ENCODE measurements at places on chromosomes 5 and 9. TPM values are rescaled to one million over a fixed set of nuclear protein-coding genes. Genes with fewer than 3 reads are reported as not detected.

DNA sequence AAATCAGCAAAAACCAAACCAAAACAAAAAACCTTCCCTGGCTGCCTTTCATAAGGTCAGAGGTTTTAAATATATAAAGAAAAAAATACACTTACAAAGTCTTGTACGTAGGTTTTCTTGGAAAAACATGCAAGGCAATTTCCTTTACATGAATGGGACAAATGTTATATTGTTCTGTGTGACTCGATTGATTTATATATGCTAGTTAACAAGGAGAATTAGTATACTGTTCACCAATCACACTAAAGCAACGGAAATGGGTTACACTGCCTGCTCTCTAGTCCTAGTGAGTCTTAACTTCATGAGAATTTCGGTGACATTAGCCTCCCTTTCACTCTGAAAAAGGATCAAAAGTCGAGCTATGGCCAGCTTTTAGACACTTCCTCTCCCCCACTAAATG lies 5.5 kb downstream of the GDF9 start:
- no peaks in the 10 kb centered on the region for H3K27me3 ChIP-seq
- DNase-seq, result no peak
- H3K27ac ChIP-seq, result no peak overlapping the region
- peaks cover 4% of the 10 kb centered on the region for H3K4me1 ChIP-seq

The SOWAHA gene
- total RNA-seq, result 0.17 TPM

The TPM2 gene
- total RNA-seq, result 696 TPM

The ST8SIA4 gene
- 0.26 TPM for total RNA-seq

The CCDC187 gene
- total RNA-seq, result not detected

DNA sequence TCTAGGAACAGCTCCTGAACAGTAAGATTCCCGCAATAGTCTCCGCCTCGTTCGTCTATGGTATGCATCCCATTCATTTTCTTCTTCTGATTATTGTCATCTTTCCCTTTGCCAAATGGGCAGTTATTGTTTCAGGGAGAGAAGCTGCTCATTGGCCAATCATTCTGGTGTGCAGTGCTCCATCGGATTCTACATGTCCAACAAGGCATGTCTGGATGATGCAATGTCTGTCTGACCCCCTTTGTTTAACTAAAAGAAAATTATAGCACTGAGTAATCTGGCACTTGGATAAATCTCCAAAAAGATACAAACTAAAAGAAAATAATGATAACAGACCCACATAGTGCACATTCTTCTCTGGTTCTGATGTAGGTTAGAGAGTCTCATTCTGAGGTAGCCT lies 515.6 kb upstream of the DMAC1 start:
- H3K36me3 ChIP-seq, result no peaks in the 10 kb centered on the region
- peak; percentile 60 for DNase-seq
- H3K4me3 ChIP-seq, result no peak overlapping the region
- H3K4me1 ChIP-seq, result no peaks in the 10 kb centered on the region

The KCNMB1 gene
- not detected for total RNA-seq

DNA sequence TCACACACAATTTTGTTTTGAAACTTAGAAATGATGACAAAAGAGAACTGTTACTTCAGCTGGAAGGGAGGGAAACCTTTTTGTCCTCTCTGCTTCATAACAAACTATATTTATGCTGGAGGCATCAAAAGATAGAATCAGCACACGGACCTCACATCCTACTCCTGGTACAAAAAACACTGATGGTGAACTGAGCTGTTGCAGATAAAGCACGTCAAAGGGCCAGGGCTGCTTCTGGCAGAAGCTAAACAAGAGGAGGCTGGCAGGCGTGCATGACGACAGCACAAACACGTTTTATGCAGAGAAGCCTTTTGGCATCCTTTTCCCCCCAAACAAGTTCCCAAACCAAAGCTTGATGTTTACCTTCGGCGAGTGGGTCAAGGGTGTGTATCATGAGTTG lies 169.6 kb downstream of the SLC24A2 start:
- DNase-seq, result no peak
- H3K27me3 ChIP-seq, result no peaks in the 10 kb centered on the region
- H3K36me3 ChIP-seq, result no peaks in the 10 kb centered on the region
- H3K4me3 ChIP-seq, result no peak overlapping the region
- no peaks in the 10 kb centered on the region for H3K4me1 ChIP-seq

The ZNF483 gene
- total RNA-seq, result 1.5 TPM

The OR1J2 gene
- total RNA-seq, result 0.33 TPM

DNA sequence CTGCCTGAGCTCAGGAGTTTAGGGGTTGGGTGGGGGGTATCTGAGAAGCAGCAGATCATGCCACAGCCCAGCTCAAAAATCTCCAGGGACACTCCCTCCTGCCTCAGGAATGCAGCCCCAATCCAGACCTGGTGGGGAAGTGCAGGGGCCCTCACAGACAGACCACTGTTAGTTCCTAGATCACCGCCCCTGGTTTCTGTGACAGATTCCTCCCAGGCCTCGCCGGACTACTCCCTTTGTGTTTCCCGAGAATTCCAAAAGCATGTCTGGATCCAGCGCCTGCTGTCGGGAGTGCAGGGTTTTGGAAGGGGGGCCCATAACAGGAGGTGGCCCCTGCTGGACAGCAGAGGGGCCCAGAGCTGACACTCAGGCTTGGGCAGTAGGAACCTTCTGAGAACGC lies 74.5 kb downstream of the CTSL start:
- H3K36me3 ChIP-seq, result no peaks in the 10 kb centered on the region
- H3K27ac ChIP-seq, result no peak overlapping the region
- H3K27me3 ChIP-seq, result peaks cover 4% of the 10 kb centered on the region
- H3K4me3 ChIP-seq, result no peak overlapping the region

GRCh38 chr9:87672586-87672985 lies 53.3 kb upstream of the CTSL start:
- H3K4me3 ChIP-seq, result no peak overlapping the region
- H3K4me1 ChIP-seq, result no peaks in the 10 kb centered on the region
- DNase-seq, result no peak
- H3K27ac ChIP-seq, result no peak overlapping the region
- no peaks in the 10 kb centered on the region for H3K36me3 ChIP-seq

The IFNA16 gene
- not detected for total RNA-seq

GRCh38 chr5:149488645-149489306 lies 62.5 kb downstream of the CSNK1A1 start:
- no peak overlapping the region for H3K4me3 ChIP-seq
- peaks cover 1% of the 10 kb centered on the region for H3K36me3 ChIP-seq
- no peaks in the 10 kb centered on the region for H3K27me3 ChIP-seq
- H3K4me1 ChIP-seq, result peaks cover 30% of the 10 kb centered on the region

DNA sequence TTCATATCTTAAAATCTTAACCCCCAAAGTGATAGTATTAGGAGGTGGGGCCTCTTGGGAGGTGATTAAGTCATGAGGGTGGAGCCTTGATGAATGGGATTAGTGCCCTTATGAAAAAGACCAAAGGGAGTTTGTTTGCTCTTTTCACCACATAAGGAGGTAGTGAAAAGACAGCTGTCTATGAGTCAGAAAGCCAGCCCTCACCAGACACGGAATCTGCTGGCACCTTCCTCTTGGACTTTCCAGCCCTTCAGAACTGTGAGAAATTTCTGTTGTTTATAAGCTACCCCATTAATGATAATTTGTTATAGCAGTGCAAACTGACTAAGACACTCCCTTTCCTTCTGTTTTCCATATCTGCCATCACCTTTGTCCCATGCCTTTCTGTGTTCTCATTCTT lies 20.8 kb downstream of the IFNB1 start:
- H3K4me1 ChIP-seq, result no peaks in the 10 kb centered on the region
- no peaks in the 10 kb centered on the region for H3K27me3 ChIP-seq
- no peak overlapping the region for H3K27ac ChIP-seq
- H3K36me3 ChIP-seq, result no peaks in the 10 kb centered on the region
- DNase-seq, result peak; percentile 40

- H3K4me1 ChIP-seq, result peaks cover 10% of the 10 kb centered on the region
- H3K27me3 ChIP-seq, result no peaks in the 10 kb centered on the region
- no peak overlapping the region for H3K27ac ChIP-seq
- DNase-seq, result peak; percentile 56
Measured at GRCh38 chr5:157827423-157827822, 31.5 kb downstream of the CLINT1 start.

DNA sequence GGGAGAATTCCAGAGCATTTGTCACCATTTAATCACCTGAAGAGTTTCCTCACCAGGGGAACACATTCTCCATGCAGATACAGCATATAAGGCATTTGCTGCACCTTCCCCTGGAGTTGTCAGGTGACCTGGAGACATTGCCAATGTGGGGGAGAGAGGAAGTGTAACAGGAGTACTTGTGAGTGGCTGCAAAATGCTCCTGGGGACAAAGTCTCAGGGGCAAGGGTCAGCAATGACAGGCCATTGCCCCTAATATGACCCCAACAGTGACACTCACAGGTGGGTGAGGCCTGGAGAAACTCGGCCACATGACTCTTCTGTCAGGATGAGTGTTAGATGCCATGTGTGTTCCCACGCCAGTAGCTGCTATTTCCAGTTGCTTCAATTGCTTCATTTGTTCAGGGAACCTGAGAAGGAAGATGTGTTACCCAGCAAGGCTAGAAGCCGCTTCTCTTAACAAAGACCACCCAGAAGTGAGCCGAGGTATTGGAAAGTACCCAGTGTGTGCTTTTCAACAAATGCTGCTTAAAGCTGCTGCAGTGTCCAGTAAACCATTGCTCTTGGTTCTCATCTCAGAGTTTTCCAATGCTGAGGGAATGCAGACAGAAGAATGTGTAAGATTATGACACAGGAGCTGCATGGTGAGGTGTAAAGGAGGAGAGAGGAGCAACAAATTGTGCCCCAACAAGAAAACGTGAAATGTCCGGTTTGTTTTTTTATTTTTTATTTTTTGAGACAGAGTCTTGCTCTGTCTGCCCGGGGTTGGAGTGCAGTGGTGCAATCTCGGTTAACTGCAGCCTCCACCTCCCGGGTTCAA lies 128.2 kb upstream of the SLC44A1 start:
- no peak overlapping the region for H3K4me3 ChIP-seq
- H3K4me1 ChIP-seq, result no peaks in the 10 kb centered on the region
- no peaks in the 10 kb centered on the region for H3K36me3 ChIP-seq
- H3K27ac ChIP-seq, result no peak overlapping the region
- DNase-seq, result no peak

- no peak for DNase-seq
- no peaks in the 10 kb centered on the region for H3K36me3 ChIP-seq
- no peaks in the 10 kb centered on the region for H3K4me1 ChIP-seq
- no peak overlapping the region for H3K27ac ChIP-seq
- no peaks in the 10 kb centered on the region for H3K27me3 ChIP-seq
- no peak overlapping the region for H3K4me3 ChIP-seq
Measured at GRCh38 chr9:135773530-135774238, 71.7 kb downstream of the KCNT1 start.

DNA sequence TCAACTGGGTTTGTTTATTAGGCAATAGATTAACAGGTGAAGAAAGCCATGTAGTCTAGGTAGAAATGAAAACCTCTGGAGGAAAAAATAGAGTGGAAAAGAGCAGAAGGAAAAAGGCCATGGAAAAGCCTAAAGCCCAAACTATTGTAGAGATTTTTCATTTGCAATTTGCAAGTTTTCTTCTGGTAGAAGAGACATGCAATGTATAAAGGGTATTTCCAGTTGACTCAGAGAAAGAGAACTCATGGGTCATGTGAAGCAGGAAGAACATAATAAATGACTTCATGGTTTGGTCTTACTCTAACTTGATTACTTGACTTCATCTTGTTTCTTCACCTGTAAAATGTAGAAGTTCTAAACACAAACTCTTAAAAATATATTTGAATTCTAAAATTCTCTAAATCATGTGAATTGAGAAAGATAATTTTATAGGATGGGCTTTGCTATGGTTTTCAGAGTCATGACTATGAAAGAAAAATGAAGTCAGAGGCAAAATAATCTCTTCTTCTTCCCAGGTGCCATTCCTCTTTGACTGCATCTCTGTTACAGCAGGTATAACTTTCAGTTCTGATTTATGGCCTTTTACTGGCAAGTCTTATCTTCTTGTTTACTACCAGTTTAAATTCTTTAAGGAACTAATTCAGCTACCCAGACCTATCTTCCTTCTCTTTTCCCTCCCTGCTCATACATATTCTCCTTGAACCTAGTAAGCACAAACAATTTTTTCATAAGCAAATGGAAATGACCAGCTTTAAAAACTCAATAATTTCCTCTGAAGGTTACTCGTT lies 47.7 kb upstream of the TMC1 start:
- peaks cover 4% of the 10 kb centered on the region for H3K4me1 ChIP-seq
- peak; percentile 31 for DNase-seq
- H3K4me3 ChIP-seq, result no peak overlapping the region
- no peaks in the 10 kb centered on the region for H3K27me3 ChIP-seq

- H3K4me1 ChIP-seq, result peaks cover 25% of the 10 kb centered on the region
- no peak overlapping the region for H3K4me3 ChIP-seq
- H3K27me3 ChIP-seq, result no peaks in the 10 kb centered on the region
- peak; percentile 62 for DNase-seq
Measured at GRCh38 chr5:14417792-14418765, 163.5 kb upstream of the OTULINL start.

DNA sequence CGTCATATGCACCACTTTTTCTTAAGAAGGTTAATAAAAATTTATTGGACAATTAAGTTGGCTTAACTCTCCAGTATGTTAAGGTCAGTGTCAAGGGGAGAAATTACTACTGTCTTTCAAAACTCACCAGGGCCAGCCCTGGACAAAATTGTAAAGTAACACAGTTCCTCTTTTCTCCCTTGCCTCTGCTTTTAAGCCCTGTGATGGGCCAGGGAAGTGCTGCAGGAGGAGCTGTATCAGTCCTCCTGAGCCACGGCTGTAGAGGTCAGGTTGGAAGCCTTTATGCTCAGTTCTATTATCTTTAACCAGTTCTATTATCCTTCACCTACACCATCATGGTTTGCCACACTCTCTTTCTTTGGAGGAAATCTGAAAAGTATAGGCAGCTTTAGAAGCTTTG lies 11.5 kb upstream of the PPP2R2B start:
- H3K4me3 ChIP-seq, result no peak overlapping the region
- H3K36me3 ChIP-seq, result no peaks in the 10 kb centered on the region
- H3K27me3 ChIP-seq, result no peaks in the 10 kb centered on the region
- DNase-seq, result no peak
- no peaks in the 10 kb centered on the region for H3K4me1 ChIP-seq
- no peak overlapping the region for H3K27ac ChIP-seq

GRCh38 chr9:4024281-4024777 lies 275.5 kb downstream of the GLIS3 start:
- H3K27me3 ChIP-seq, result no peaks in the 10 kb centered on the region
- no peaks in the 10 kb centered on the region for H3K4me1 ChIP-seq
- DNase-seq, result no peak
- no peaks in the 10 kb centered on the region for H3K36me3 ChIP-seq
- no peak overlapping the region for H3K27ac ChIP-seq

DNA sequence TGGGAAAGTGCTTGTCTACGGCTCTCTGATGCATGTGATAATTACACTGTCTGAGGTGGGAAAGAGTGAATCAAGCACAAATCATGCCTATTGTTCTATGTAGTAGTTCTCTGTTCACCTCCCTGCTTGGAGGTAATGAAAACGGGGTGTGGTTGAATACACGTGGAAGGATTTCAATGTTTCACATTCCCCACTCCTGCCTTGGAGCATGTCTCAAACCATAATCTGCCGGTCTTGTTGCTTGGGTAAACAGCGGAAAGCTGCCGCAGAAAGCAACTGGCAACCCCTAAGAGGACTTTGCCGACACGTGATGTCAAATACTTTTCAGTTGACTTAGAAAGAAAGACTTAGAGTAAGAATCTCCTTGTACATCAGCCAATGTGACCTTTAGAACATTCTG lies 63.5 kb upstream of the MOCS2 start:
- no peaks in the 10 kb centered on the region for H3K27me3 ChIP-seq
- H3K36me3 ChIP-seq, result no peaks in the 10 kb centered on the region
- no peak overlapping the region for H3K4me3 ChIP-seq
- no peak overlapping the region for H3K27ac ChIP-seq
- H3K4me1 ChIP-seq, result peaks cover 5% of the 10 kb centered on the region
- no peak for DNase-seq

GRCh38 chr5:107135391-107135790 lies 535.3 kb downstream of the EFNA5 start:
- H3K27me3 ChIP-seq, result no peaks in the 10 kb centered on the region
- DNase-seq, result peak; percentile 71
- H3K27ac ChIP-seq, result no peak overlapping the region
- no peak overlapping the region for H3K4me3 ChIP-seq
- no peaks in the 10 kb centered on the region for H3K36me3 ChIP-seq
